Fibroblast of pulmonary artery (primary cell): ENCODE measurements at places on chromosomes 13 and 19.
A peak's percentile ranks its signal among the peaks of the same experiment; 100 is the strongest.

GRCh38 chr19:32570081-32570785 lies 10.8 kb upstream of the PDCD5 start:
- peak; percentile 72 for DNase-seq

GRCh38 chr13:100600461-100600860 lies 11.9 kb upstream of the GGACT start:
- DNase-seq = no peak

DNA sequence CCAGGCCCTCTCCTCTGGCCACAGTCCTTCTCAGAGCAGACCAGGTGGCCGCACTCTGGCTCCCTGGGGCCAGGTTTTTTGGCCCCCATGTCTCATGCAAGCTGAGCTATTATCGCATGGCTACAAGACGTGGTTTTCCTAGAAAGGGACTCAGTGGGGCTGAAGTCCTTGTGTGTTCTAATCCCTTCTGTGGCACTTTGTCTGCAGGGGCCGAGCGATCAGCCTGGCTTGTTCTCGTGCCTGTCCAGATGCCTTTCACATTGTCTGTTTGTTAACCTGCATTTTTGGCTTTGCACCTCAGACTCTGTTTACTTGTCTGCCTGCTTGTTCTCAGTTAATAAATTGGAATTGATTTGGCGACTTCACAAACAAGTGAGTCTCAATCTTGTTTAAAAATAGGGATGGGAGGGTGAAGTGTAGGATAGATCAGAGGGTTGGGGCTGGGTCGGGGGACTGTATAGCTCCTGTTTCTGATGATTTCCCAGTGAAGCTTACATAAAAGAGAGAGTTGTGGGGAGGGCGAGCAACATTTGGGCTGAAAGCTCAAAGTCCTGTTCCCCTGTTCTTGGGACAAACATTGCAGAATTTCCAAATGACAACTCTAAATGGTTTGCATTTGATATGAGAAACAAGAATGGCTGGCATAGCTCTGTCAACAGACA lies 440.4 kb downstream of the COG6 start:
- DNase-seq = no peak

DNA sequence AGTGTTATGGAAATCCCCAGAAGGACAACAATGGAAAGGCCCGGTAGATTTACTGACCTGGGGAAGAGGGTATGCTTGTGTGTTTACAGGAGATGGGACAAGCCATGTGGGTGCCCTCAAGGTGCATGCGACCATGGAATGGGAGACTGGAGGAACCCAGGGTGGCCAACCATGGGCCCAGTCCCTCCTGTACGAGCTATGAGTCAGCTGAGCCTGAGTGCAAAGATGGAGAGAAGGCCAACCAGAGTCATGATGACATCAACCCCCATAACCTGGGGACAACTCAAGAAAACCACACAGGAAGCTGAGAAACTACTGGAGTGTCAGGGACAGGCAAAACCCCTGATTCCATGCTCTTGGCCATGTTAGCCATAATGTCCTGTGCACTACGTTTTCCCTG lies 7.8 kb downstream of the ZNF350 start:
- no peak for DNase-seq

DNA sequence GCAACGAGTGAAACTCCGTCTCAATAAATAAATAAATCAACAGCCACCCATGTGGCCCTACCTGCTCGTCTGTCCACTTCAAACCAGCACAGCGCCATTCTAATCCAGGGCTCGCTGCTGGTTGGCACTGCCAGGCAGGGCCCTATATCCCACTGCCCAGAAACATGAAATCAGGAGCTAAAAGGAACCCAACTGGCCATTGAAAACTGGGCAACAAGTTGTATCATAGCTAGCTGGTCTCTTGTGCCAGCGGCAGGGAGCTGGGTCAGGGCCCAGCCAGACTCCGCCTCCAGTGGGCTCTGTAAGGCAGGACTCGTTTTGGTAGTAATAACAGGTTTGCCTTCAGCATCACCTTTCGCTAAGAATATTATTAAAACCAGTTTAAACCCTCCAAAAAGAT lies 39.3 kb downstream of the GGACT start:
- DNase-seq = no peak

- peak; percentile 30 for DNase-seq
Observed at GRCh38 chr13:32838945-32839344, 177.3 kb upstream of the KL start.

DNA sequence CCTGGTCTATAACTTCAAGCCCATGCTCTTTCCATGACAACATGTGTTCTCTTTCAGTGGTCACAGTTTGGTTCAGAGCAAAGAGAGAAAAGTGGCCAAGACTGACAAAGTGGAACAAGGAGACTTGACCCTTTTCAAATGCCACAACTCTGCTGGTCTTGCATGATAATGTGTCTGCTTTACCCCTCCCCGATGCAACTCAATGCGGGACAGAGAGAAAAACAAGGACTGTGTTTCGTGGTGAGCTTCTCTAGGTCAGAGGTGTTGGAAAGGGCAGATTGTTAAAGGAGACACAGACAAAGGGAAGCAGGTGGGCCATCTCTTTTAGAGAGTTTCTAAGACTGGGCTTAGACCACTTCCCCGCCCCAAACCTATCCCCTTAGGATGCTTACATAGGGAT lies 61.6 kb upstream of the SERTM1 start:
- DNase-seq = no peak

DNA sequence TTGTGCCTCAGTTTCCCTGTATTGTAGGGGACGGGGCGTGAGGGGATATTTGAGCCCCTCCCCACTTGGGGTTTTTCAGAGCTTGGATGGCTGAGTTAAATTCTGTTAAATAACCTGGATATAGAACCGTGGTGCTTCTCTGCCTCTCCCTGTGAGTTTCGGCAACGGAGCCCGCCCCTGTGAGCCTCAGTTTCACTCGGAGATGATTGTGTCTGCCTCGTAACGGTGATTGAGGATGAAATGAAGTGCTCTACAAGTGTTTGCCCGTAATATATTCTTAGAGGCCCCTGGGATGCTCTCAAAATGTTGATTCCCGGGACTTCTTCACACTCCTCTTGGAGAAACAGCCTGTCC lies 509 bp downstream of the KXD1 start:
- DNase-seq = no peak

- no peak for DNase-seq
Observed at GRCh38 chr19:41415154-41415571, 12.0 kb downstream of the B3GNT8 start.

DNA sequence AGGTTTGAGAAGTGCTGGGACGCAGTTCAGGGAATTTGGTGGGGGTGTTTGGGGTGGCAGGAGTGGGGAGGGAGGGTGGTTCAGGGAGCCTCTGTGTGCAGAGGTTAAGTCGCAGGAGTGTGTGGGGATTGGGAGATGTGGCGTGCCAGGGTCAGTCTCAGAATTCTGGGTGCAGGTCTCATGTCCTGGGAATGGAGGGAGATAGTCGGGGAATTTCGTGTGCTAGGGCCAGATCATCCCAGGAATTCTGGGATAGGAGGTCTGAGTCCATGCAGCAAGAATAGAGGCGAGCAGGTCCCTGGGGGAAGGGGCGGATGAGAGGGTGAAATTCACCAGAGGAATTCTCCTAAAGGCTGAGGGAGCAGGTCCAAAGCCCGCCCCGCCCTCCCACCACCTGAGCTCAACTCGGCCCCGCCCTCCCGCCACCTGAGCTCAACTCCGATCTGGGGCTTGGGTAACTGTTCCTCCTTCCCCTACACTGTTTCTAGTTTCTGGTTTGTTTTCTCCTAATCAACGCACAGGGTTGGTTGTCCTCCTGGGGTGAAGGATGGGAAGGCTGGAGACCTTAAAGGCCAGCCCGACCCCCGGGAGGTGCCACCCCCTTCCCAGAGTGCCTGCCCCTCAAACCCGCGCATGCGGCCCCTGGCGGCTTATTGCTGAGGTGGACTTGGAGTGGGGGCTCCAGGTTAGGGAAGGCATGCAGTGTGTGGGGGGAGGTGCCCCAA lies 15.2 kb downstream of the KCNC3 start:
- DNase-seq = no peak
